ENCODE measurements at places on chromosomes 7 and 10.

- H3K36me3 ChIP-seq = peaks cover 7% of the 10 kb centered on the region
- no peaks in the 10 kb centered on the region for H3K4me1 ChIP-seq
- no peaks in the 10 kb centered on the region for H3K27me3 ChIP-seq
- H3K27ac ChIP-seq = no peak overlapping the region
- H3K4me3 ChIP-seq = peak overlapping the region; percentile 24
- DNase-seq = peak; percentile 93
These were observed 15.6 kb downstream of the PDAP1 start for GRCh38 chr7:99392659-99393354.

DNA sequence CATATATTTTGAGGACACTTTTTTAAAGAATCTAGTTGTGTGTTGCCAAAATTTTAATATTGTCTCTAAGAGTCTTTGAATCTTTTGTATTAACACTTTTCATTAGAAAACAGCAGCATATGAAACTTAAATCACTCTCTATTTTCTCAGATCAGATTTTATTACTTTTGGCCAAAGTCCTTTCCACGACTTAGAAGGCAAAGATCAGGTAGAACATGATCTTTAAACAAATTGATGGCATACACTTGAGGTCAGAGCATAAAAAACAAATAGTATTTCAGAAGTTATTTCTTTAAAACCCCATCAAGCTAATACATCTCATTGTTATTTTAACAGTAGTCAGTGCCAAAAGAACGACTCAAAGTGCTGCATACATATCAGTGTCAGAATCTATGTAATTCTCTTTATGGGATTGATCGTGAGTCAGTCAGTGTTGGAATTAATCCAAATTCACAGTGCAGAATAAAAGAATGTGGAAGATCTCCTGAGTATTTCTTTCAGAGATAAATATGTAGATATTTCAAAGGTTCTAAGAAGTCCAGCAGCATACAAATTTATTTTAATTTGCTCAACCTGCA is 9.6 kb upstream of the AGMO start:
- H3K27ac ChIP-seq = no peak overlapping the region
- H3K4me1 ChIP-seq = no peaks in the 10 kb centered on the region
- H3K27me3 ChIP-seq = no peaks in the 10 kb centered on the region
- no peak overlapping the region for H3K4me3 ChIP-seq

DNA sequence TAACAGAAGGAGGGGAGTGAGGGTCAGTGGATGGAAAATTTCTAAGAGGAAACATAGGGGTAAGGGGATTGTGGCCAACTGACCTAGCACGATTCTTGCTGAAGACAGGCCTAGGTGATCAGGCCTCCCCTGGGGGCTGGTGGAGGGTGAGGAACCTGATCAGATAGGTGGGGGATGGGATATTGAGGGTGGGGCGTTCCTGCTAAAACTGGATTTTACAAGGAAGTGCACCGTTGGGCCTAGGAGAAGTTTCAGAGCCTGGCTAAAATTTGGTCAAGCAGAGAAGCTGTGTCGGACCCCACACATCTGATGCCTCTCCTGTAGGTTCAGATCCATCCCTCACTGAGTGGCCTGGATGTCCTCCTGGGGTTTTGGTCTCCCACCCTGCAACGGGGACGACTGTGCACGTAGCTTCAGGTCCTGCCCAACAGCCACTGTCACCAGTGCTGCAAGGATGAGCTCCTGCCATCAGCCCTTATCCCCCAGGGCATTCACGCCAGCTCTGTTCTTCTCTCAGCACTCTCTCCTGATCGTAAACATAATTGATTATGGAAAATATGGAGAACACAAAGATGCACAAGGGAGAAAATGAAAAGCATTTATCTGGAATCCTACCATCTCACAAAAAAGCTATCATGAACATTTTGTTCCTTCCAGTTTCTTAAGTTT is 89.9 kb downstream of the ADCY1 start:
- no peak overlapping the region for H3K4me3 ChIP-seq
- no peak for DNase-seq
- no peak overlapping the region for H3K27ac ChIP-seq
- H3K27me3 ChIP-seq = no peaks in the 10 kb centered on the region
- H3K4me1 ChIP-seq = no peaks in the 10 kb centered on the region

DNA sequence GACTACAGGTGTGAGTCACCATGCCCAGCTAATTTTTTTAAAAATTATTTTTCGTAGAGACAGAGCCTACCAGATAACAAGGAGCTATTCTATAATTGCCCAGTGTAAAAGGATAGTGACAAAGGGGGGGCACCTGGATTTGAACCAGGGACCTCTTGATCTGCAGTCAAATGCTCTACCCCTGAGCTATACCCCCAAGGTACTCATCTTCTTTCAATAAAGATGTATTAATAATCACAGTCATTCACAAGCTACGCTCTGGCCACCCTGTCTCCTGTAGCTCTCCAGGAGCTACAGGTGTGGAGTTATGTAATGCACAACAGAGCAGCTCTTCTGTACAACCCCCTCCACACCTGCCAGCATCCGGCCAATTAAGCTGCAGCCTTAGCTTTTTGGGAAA is 83.5 kb downstream of the ZNF777 start:
- no peaks in the 10 kb centered on the region for H3K27me3 ChIP-seq
- no peaks in the 10 kb centered on the region for H3K4me1 ChIP-seq
- H3K27ac ChIP-seq = no peak overlapping the region

DNA sequence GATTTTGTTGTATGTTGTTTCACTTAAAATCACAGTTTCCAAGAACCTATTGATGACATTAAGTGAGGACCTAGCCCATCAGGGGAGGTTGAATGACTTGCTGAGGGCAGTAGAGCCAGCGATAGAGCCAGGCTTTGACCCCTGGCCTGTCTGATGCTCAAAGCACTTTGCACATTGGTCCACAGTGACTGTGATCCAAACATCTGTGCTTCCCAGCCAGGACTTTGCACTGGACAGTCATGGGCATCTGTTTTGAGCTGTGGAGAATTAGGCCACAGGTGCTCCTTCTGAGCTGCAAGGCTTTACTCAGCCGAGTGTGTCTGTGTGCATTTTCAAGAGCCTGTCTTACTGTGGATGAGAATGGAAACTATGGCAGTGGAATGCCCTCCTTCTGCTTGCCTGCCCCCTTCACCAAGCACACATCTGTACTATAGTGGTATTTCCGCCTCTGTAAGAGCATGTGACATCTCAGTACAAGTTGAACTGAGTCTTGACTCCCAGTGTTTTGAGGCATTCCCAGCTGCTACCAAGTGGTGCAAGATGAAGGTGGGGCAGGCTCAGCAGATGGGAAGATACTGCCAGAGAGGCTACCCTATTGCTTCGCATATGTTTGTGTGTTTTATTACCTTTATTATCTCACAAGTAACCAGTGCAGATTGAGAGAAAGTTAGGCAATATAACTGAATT is 72.7 kb upstream of the AOAH start:
- H3K27me3 ChIP-seq = no peaks in the 10 kb centered on the region
- no peak overlapping the region for H3K4me3 ChIP-seq
- no peak for DNase-seq
- no peak overlapping the region for H3K27ac ChIP-seq

DNA sequence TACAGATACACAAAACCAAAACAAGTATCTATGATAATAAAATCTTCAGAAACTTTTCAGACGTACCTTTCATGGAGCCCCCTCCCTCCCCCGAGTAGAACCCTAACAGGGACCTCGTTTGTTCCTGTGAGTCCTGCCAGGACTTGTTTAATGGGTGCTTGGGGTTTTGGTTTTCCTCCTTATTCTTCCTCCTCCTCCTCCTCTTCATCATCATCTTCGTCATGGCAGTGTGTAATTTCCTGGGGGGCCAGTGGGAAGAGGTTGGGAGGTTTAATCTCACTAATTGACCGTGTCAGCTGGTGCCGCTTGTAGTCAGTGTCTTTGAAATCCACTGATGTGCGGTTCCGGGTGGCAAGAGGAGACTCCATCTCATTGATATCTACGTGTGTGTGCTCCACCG is 103.6 kb downstream of the NT5C2 start:
- no peak overlapping the region for H3K27ac ChIP-seq
- no peak for DNase-seq
- H3K4me3 ChIP-seq = no peak overlapping the region
- peaks cover 14% of the 10 kb centered on the region for H3K36me3 ChIP-seq
- H3K27me3 ChIP-seq = no peaks in the 10 kb centered on the region
- H3K4me1 ChIP-seq = no peaks in the 10 kb centered on the region

Measured in aorta (tissue), 5 donors.